ENCODE measurements at places on chromosomes 3 and 15.

- no peak for DNase-seq
These were observed 616.4 kb upstream of the CBLB start for GRCh38 chr3:106485217-106485616.

DNA sequence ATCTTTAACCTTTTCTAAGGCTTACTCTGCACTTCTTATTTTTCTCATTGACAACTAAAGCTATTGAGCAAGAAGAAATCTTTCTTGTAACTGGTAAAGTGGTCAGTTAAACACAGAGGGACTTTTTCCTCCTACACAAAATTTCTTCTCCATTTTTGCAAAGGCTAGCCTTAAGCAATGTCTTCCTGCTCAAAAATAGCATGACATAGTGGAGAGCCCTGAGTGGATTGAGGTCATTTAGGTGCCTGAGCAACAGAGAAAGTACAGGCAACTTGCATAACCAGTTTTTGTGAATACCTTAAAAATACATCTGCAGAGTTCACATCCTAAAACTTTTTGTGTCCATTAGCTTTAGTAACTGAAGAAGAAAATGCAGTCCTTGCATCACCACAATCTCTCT, 144.7 kb upstream of the TTC14 start:
- no peak for DNase-seq

- DNase-seq: no peak
These were observed 34.3 kb downstream of the ZXDC start for GRCh38 chr3:126441256-126441880.

DNA sequence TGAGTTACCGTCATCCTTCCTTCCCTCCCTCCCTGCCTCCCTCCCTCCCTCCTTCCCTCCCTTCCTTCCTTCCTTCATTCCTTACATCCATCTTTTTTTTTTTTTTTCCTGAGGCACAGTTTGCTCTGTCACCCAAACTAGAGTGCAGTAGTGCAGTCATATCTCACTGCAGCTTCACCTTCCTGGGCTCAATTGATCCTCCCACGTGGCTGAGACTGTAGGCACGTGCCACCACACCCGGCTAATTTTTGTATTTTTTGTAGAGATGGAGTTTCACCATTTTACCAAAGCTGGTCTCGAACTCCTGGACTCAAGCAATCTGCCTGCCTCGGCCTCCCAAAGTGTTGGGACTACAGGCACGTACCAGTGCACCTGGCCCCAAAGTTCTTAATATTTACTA, 25.8 kb downstream of the USP3 start:
- DNase-seq: no peak

- DNase-seq: no peak
These were observed 22.1 kb upstream of the TMEM115 start for GRCh38 chr3:50381383-50381782.

- no peak for DNase-seq
These were observed 553.7 kb upstream of the ARRDC4 start for GRCh38 chr15:97406841-97407240.

GRCh38 chr3:177735431-177735830, 538.1 kb upstream of the TBL1XR1 start:
- no peak for DNase-seq

- no peak for DNase-seq
These were observed 12.9 kb upstream of the APEH start for GRCh38 chr3:49661281-49661680.

- DNase-seq: no peak
These were observed 7.0 kb upstream of the BMF start for GRCh38 chr15:40115670-40116093.

- DNase-seq: no peak
These were observed 13.0 kb downstream of the ZBED2 start for GRCh38 chr3:111582120-111582474.

DNA sequence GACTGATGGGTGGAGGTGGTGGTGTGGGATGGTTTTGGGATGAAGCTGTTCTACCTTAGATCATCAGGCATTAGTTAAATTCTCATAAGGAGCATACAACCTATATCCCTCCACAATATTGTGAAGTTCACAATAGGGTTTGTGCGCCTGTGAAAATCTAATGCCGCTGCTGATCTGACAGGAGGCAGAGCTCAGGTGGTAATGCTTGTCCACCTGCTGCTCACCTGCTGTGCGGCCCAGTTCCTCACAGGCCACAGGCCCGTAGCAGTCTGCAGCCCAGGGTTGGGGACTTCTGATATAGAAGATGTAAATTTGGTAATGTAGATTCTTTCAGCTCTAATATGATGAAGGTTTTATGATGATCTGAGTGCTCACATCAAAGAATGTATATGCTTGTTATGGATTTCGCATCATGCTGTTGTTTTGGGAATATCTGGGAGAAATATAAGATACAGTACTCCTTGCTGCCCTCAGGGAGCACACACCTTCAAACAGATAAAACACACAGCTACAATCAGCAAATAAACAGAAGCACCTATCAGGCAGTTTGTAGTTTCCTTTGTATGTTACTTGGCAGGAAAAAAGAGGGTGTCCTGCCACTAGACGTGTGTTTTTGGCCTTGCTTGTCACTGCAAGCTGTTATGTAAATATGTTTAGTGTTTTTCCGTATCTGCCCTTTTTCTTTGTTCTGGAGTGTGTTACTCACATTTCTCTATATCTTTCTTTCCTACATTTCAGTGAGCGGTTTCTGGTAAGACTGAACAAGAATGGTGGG, 239.1 kb upstream of the MANF start:
- no peak for DNase-seq

GRCh38 chr3:172394692-172395091, 53.6 kb downstream of the GHSR start:
- DNase-seq: no peak

DNA sequence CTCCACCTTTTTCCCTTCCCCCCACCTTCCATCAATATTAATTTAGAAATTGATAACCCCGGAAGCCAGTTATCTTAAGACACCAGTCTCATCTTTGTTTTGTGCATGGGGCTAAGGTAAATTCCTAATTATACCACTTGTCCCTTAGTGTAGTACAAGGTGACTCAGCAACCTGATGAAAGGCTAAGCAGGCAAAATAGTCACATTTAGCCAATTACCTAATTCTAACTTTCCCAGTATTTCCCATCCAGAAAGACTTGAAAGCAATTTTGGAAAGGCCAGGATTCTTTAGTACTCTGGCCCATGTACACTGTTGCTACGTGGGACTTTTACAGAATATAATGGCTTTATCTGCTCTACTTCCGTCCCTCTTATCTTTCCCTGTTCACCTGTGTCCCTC, 72.6 kb downstream of the SETD5 start:
- DNase-seq: no peak

DNA sequence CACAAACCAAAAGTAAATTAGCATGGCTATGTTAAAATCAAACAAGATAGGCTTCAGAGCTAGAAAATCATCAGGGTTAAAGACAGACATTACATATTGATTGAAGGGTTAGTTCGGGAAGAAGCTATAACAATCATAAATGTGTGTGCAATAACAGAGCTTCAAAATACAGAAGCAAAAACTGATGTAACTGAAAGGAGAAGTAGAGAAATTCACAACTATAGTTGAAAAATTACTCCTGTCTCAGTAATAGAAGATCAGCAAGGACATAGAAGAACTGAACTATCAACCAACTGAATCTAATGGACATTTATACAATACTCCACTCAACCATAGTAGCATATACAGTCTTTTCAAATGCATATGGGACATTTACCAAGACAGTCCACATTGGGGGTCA, 59.4 kb downstream of the MCTP2 start:
- no peak for DNase-seq

DNA sequence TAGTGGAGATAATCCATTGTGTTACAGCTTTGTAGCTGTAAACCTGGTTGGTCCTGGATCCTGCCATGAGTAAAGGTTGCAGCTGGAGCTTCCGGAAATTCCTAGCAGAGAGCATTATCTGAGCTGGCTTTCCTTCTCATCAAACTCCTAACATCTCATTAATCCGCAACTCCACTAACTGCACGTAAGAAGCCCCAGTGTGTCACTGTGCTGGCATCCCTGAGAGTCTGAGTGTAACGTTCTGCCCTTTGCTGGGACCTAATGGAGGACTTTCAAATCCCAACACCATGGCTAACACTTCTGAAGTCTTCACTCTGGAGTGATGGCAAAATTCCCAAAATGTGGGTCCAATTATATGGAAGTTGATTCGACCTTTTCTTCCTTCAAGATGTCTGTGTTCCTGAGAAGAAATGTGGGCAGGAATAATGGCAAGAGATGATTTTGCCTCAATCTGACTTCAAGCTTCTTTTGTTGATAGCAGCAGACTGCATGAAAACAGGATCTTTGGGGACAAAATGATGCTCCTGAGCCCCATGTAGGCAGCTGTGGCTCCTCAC, 9.6 kb upstream of the TRPM1 start:
- no peak for DNase-seq

DNA sequence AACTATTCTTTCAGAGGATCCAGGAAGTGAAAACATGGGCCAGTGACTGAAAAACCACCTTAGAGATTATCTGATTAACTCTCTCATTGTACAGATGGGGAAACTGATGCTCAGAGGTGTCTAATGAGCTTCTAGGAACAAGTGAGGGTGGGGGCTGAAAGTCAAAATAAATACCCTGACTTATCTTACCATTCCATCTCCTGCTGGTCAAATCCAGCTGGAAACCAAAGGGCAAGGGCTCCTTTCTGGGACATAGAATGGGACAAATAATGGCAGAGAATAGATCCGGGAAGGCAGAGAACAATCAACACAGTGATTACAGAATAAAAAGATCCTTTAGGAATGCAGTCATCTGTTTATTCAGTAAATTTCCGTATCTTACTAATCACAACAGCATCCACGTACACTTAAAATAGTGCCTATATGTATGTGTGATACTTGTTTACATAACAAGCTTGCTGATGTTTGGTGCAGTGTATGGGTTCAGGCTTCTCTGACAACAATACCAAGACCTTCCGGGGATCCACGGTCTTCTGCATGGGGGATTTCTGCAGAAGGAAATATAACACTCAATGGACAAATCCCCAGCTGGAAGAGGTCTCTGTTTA, 173.2 kb downstream of the THSD4 start:
- DNase-seq: no peak

DNA sequence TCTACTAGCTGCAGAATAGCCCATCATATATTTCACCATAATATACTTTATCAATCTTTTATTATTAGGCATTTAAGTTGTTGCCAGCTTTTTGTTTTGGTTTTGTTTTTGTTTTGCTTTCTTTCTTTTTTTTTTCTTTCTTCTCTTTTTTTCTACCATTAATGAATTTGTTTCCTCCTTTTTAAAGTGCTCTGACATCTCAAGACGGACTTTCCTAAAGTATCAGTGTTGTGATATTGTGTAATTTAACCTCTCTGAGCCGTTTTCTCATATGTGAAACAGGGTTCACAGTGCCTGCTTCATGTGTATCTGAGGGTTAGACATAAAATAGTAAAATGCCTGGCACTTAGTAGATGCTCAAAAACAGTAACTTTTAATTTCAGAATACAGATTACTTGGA, 109.5 kb upstream of the IL12A start:
- no peak for DNase-seq

DNA sequence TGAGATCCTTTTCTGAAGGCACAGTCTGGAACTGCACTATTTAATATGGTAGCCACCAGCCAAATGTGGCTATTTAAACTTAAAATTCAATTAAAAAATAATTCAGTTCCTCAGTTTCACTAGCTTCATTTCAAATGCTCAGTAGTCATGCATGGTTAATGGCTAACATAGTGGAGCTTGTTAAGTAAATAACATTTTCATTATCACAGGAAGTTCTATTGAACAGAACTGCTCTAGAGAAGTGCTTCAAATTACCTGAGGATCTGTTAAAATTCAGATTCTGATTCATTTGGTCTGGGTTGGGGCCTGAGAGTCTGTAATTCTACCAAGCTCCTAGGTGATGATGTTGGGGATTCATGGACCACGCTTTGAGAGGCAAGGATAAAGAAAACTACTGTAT, 109.6 kb upstream of the THRB start:
- no peak for DNase-seq

GRCh38 chr3:94967196-94967595, 904.3 kb downstream of the NSUN3 start:
- DNase-seq: no peak

GRCh38 chr15:37097144-37097919, 3.0 kb downstream of the MEIS2 start:
- no peak for DNase-seq

GRCh38 chr15:37009288-37009687, 91.1 kb downstream of the MEIS2 start:
- DNase-seq: no peak

- no peak for DNase-seq
These were observed 48.9 kb upstream of the TCF12 start for GRCh38 chr15:56869573-56869972.

DNA sequence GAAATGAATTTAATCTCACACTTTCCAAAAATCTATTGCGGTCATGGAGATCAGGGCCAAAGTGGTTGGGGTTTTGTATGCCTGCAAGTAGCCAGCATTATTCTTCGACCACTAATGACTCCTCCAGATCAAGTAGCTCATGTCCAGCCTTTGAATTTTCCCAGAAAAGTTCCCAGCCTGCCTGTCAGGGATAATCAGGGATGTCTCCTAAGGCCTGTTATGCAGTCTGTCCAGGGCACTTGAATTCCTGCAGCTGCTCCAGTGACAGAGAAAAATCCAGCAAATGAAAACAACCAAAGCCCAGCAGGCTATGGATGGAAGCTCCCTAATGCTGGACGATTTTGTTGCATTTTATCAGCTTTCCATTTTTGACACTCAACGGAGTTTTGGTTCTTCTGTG, 215.4 kb downstream of the ADAMTSL3 start:
- DNase-seq: no peak

GRCh38 chr3:196216089-196216564, at the start of gene SLC51A:
Gene SLC51A, plus strand, starts transcription at chr3:196216534. Its CDS starts 179 bp downstream, at chr3:196216713.
- DNase-seq: no peak

- no peak for DNase-seq
These were observed 17.6 kb downstream of the IFT80 start for GRCh38 chr3:160381470-160381869.

GRCh38 chr15:56038015-56038414, 44.6 kb upstream of the NEDD4 start:
- no peak for DNase-seq

- DNase-seq: no peak
These were observed 230.2 kb upstream of the EIF1B start for GRCh38 chr3:40079203-40079846.

All from stimulated activated CD8-positive, alpha-beta memory T cell treated with anti-CD3 and anti-CD28 coated beads, Interleukin-2, amount 100 ng/mL, for 1 hour (primary cell).